ENCODE measurements at places on chromosomes 7 and 10. TPM values are rescaled to one million over a fixed set of nuclear protein-coding genes. Genes with fewer than 3 reads are reported as not detected.

The SLIT1 gene
- 1.0 TPM for total RNA-seq

The SPDYE5 gene
- total RNA-seq = not detected

GRCh38 chr7:111392294-111392693 lies 170.0 kb downstream of the IMMP2L start:
- no peaks in the 10 kb centered on the region for H3K36me3 ChIP-seq
- H3K4me1 ChIP-seq = no peaks in the 10 kb centered on the region
- H3K4me3 ChIP-seq = no peak overlapping the region
- no peak overlapping the region for H3K27ac ChIP-seq
- DNase-seq = no peak
- H3K27me3 ChIP-seq = no peaks in the 10 kb centered on the region

DNA sequence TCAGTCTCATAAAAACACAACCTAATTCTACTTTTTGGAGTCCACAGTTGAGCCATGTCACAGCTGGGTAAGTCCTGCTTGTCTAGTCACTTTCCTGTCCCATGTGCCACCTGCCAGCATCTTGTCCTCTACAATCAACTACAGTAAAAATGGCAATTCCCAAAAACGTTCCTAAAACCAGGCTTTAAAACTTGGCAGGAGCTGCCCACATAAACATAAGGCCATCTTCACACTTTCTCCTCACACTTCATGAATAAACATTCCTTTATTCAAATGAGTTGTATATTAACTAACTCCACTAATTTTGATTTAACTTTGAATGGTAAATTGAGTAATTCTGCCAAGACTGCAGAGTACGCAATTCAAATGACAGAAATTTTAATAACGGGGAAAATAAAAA lies 49.5 kb downstream of the SFMBT2 start:
- no peak overlapping the region for H3K4me3 ChIP-seq
- H3K27me3 ChIP-seq = no peaks in the 10 kb centered on the region
- no peak for DNase-seq
- no peaks in the 10 kb centered on the region for H3K36me3 ChIP-seq
- H3K27ac ChIP-seq = no peak overlapping the region

GRCh38 chr10:129954492-129955315 lies 9.4 kb downstream of the EBF3 start:
- DNase-seq = peak; percentile 5
- peaks cover 90% of the 10 kb centered on the region for H3K27me3 ChIP-seq
- H3K4me1 ChIP-seq = peaks cover 11% of the 10 kb centered on the region

DNA sequence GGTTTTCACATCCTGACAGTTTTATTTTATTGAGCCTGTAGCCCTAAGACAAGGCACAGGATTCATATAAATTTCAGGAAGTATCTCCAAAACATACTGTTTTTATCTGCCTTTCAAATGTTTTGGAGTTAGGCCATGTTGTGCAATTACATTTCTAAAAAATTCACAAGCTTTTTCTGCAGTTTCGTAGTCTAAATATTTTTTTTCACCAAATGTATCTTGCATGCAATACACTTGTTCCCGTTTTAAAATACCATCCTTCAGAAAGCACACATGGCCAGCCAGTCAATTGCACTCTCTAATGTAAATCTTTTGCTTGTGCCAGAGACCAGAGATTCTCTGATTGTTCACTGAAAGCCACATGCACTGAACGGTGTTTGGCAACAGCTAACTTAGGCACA lies 161.5 kb upstream of the PRKCQ start:
- H3K4me1 ChIP-seq = peaks cover 18% of the 10 kb centered on the region
- no peak overlapping the region for H3K4me3 ChIP-seq
- no peaks in the 10 kb centered on the region for H3K36me3 ChIP-seq

DNA sequence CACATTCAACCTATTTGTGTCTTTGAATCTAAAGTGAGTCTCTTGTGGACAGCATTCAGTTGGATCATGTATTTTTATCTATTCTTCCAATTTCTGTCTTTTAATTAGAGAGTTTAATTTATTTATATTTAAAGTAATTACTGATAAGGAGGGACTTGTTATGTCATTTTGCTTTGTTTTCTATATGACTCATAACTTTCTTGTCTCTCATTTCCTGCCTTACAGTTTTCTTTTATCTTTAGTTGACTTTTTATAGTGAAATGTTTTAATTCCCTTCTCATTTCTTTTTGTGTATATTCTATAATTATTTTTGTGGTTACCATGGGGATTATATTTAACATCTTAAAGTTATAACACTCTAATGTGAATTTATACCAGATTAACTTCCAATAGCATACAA lies 7.3 kb upstream of the ZNF518A start:
- no peak overlapping the region for H3K4me3 ChIP-seq
- H3K27ac ChIP-seq = no peak overlapping the region
- peaks cover 9% of the 10 kb centered on the region for H3K4me1 ChIP-seq
- H3K27me3 ChIP-seq = peaks cover 19% of the 10 kb centered on the region
- no peaks in the 10 kb centered on the region for H3K36me3 ChIP-seq

DNA sequence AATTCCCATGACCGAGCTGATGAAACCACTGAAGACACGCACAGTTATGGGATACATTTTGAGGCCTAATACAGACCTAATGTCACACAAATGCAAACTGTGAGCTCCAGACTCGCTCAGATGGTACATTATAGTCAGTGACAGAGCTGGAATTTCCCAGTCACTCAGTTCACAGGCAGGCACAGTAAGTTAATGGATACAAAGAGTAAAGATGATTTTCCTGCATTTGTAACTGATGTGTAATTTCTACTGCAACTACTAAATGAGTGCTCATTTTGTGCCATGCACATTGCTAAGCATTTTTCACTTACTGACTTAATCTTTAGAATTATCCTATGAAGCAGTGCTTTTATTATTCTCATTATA lies 56.5 kb downstream of the ENO4 start:
- DNase-seq = no peak
- no peak overlapping the region for H3K27ac ChIP-seq
- H3K27me3 ChIP-seq = no peaks in the 10 kb centered on the region

DNA sequence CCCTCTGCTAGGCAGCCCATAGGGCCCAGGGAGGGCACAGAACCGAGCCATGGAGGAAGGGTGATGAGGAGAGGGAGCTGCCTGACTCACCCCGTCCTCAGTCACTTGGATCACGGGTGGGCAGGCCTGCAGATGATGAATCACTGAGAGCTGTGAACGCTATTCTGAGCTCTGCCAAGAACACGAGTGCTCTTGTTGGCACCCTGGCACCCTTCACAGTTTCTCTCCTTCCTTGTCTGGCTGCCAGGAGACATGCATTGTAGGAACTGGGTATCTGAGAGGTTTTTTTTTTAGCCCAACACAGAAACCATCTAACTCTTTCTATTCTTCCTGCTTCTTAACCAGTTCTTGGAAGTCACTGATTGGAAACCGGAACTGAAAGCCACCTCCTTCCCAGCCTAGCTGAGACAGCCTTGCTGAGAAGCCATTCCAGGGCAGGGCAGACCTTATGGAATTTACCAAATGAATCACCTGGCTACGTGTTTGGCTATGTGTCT lies 82.1 kb downstream of the SLC37A3 start:
- H3K4me1 ChIP-seq = peaks cover 24% of the 10 kb centered on the region
- H3K27ac ChIP-seq = peak overlapping the region; percentile 93
- peak; percentile 89 for DNase-seq
- H3K27me3 ChIP-seq = no peaks in the 10 kb centered on the region
- no peaks in the 10 kb centered on the region for H3K36me3 ChIP-seq
- peak overlapping the region; percentile 23 for H3K4me3 ChIP-seq

GRCh38 chr7:26787701-26788100 lies 76.7 kb downstream of the SKAP2 start:
- no peaks in the 10 kb centered on the region for H3K27me3 ChIP-seq
- DNase-seq = peak; percentile 3
- H3K36me3 ChIP-seq = no peaks in the 10 kb centered on the region
- no peak overlapping the region for H3K4me3 ChIP-seq
- H3K27ac ChIP-seq = no peak overlapping the region
- no peaks in the 10 kb centered on the region for H3K4me1 ChIP-seq

DNA sequence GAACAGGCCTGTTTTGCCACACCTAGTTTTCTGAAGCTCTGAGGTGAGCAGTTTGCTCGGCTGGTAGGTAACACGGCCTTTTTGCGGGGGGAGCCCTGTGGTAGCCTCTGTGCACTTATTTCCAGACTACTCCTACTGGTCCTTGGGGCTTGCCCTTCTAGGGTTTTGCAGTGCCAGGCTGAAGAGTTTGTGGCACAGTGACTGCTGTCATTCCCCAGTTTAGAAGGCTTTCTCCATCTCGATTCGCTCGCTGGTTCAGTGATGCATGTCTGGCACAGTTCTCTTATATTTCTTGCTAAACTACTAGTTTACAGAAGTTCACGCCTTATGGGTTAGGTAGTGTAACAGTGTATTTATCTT lies 711 bp downstream of the KIF20B start:
- peak overlapping the region; percentile 78 for H3K27ac ChIP-seq
- DNase-seq = no peak
- H3K36me3 ChIP-seq = no peaks in the 10 kb centered on the region
- H3K4me1 ChIP-seq = peaks cover 5% of the 10 kb centered on the region
- no peaks in the 10 kb centered on the region for H3K27me3 ChIP-seq
- peak overlapping the region; percentile 69 for H3K4me3 ChIP-seq

DNA sequence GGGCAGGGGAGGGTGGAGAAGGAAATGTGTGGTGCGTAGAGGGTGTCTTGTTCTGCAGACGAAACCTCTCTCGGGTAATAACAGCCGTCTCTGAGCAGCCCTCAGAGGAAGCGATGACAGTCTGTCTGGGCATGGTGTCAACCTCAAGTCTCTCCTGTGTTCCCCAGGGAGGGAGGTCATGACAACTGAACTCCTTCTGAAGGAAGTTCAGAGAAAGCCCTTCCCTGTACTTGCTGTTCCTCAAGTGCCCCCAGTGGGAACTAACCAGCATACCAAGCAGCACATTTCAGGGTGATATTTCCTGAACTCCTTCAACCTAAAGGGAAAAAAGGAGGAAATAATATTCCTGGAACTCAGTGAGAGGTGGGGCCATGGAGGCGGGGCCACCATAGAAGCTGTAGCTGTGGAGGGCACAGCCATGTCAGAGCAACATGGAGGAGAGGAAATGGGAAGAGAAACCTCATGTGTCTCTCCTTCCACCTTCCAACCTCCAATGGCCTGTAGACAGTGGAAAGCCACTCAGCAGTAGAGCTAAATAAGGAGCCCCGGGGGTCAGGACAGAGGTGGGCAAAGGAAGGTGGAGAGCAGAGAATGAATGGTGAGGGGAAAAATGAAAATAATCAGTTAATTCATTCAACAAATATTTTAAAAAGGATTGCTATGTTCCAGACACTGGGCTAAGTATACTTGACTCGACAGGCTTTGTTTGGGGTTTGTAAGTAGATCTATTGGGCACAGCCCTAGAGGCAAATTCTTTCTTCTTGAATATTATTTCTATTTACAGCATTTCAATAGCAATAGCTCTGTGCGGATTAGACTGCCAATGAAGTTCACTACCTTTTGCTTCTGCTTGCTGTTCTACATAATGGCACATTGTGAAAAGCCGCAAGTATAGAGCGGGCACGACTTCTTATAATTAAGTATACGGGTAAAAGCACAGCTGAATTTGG lies 61.0 kb upstream of the AOAH start:
- H3K4me1 ChIP-seq = no peaks in the 10 kb centered on the region
- H3K27me3 ChIP-seq = no peaks in the 10 kb centered on the region
- no peak overlapping the region for H3K4me3 ChIP-seq
- peak overlapping the region; percentile 36 for H3K27ac ChIP-seq
- DNase-seq = peak; percentile 44
- no peaks in the 10 kb centered on the region for H3K36me3 ChIP-seq

DNA sequence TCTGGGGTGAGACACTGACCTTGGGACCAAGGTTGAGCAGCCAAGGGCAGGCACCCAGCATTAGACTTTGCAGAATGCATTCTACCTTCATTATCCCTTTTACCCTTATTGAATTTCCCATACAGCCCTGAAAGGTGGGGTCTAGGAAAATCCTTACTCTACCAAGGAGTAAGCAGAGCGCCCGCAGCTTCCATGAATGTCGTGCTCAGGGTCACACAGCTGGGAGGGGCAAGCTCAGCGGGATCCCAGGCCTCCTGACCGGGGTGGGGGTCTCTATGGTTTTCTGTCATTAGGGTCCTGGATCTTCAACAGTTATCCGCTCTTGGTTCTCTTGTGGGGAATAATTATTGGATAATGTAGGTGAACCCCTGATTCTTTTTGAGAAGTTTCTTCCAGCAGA lies 30.7 kb upstream of the BTBD16 start:
- DNase-seq = no peak
- no peaks in the 10 kb centered on the region for H3K4me1 ChIP-seq
- no peak overlapping the region for H3K27ac ChIP-seq
- H3K27me3 ChIP-seq = no peaks in the 10 kb centered on the region

Measured in stomach (tissue), 19 donors.